ENCODE measurements at places on chromosomes 3 and 15. TPM values are rescaled to one million over a fixed set of nuclear protein-coding genes. Genes with fewer than 3 reads are reported as not detected.

Gene CLDN18
- total RNA-seq, result not detected

Gene ISY1
- total RNA-seq, result 59.4 TPM

Gene SIN3A
- 44.5 TPM for total RNA-seq

Gene PLSCR1
- 78.7 TPM for total RNA-seq

Gene DPPA4
- total RNA-seq, result not detected

Gene GPR62
- total RNA-seq, result 0.15 TPM

Gene ARPIN
- 18.7 TPM for total RNA-seq

Gene ALPK3
- total RNA-seq, result 36.2 TPM

Gene GP9
- total RNA-seq, result not detected

Gene CKMT1A
- not detected for total RNA-seq

Gene PTPRG
- 37.5 TPM for total RNA-seq

GRCh38 chr3:38509732-38510131 lies 13.6 kb downstream of the EXOG start:
- H3K36me3 ChIP-seq, result no peaks in the 10 kb centered on the region
- H3K27ac ChIP-seq, result no peak overlapping the region
- no peaks in the 10 kb centered on the region for H3K27me3 ChIP-seq
- DNase-seq, result no peak
- H3K4me1 ChIP-seq, result no peaks in the 10 kb centered on the region

- DNase-seq, result peak; percentile 96
- H3K36me3 ChIP-seq, result no peaks in the 10 kb centered on the region
- peaks cover 24% of the 10 kb centered on the region for H3K4me1 ChIP-seq
- H3K4me3 ChIP-seq, result no peak overlapping the region
These were observed 71.5 kb upstream of the PLXNA1 start for GRCh38 chr3:126911162-126912026.

- no peak within 1 kb of the TSS for H3K27ac ChIP-seq
- peak; percentile 75 for DNase-seq
- H3K36me3 ChIP-seq, result no peaks in the 10 kb centered on the region
- no peaks in the 10 kb centered on the region for H3K27me3 ChIP-seq
These were observed at the start of gene IL12A for GRCh38 chr3:159988617-159989271. Gene IL12A (plus strand): TSS chr3:159988835.

- no peaks in the 10 kb centered on the region for H3K36me3 ChIP-seq
- peaks cover 19% of the 10 kb centered on the region for H3K4me1 ChIP-seq
These were observed 325.0 kb downstream of the RBMS3 start for GRCh38 chr3:29605845-29606244.

GRCh38 chr15:25058080-25058785 lies 103.4 kb downstream of the SNRPN start:
- H3K27ac ChIP-seq, result no peak overlapping the region
- H3K4me1 ChIP-seq, result no peaks in the 10 kb centered on the region
- H3K4me3 ChIP-seq, result no peak overlapping the region
- no peaks in the 10 kb centered on the region for H3K27me3 ChIP-seq
- peaks cover 73% of the 10 kb centered on the region for H3K36me3 ChIP-seq
- no peak for DNase-seq

GRCh38 chr15:67542420-67543347 lies at the start of gene MAP2K5:
Gene MAP2K5 (plus strand): TSS chr15:67542703. CDS start chr15:67543336, 633 bp downstream.
- no peaks in the 10 kb centered on the region for H3K27me3 ChIP-seq
- DNase-seq, result peak; percentile 77
- H3K4me3 ChIP-seq, result peak within 1 kb of the TSS; percentile 96
- peaks cover 8% of the 10 kb centered on the region for H3K4me1 ChIP-seq

GRCh38 chr3:138367911-138368310 lies 19.5 kb downstream of the MRAS start:
- no peak overlapping the region for H3K27ac ChIP-seq
- DNase-seq, result no peak
- H3K4me3 ChIP-seq, result no peak overlapping the region
- no peaks in the 10 kb centered on the region for H3K4me1 ChIP-seq
- no peaks in the 10 kb centered on the region for H3K36me3 ChIP-seq

DNA sequence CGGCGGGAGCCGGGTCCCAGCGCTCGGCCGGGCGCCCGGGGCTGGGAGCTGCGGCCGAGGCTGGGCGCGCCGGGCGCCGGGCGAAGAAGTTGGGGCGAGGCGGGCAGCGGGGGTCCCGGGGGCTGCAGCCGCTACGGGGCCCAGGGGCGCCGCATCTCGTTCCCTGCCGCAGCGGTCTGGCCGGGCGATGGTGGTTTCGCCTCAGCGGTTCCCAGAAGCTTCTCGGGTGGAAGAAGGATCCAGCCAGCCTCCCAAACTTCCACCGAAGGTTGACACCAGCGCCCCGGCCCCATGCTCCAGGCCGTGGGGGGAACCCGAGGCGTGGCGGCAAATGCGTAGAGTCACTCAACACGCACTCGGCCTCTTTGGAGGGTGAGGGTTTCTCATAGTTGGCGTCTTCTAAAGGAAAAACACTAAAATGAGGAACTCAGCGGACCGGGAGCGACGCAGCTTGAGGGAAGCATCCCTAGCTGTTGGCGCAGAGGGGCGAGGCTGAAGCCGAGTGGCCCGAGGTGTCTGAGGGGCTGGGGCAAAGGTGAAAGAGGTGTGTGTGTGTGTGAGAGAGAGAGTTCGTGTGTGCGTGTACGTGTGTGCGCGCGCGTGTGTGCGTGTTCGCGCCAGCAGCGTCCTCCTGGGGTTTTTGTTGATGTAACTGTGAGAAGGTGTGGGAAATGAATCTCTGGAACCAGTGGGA lies 940 bp downstream of the BOC start:
- peak overlapping the region; percentile 53 for H3K4me3 ChIP-seq
- H3K36me3 ChIP-seq, result no peaks in the 10 kb centered on the region
- DNase-seq, result peak; percentile 16
- no peaks in the 10 kb centered on the region for H3K4me1 ChIP-seq
- peaks cover 53% of the 10 kb centered on the region for H3K27me3 ChIP-seq
- no peak overlapping the region for H3K27ac ChIP-seq

GRCh38 chr15:93168910-93169309 lies 79.9 kb upstream of the RGMA start:
- H3K36me3 ChIP-seq, result no peaks in the 10 kb centered on the region
- H3K27ac ChIP-seq, result no peak overlapping the region
- no peak overlapping the region for H3K4me3 ChIP-seq

DNA sequence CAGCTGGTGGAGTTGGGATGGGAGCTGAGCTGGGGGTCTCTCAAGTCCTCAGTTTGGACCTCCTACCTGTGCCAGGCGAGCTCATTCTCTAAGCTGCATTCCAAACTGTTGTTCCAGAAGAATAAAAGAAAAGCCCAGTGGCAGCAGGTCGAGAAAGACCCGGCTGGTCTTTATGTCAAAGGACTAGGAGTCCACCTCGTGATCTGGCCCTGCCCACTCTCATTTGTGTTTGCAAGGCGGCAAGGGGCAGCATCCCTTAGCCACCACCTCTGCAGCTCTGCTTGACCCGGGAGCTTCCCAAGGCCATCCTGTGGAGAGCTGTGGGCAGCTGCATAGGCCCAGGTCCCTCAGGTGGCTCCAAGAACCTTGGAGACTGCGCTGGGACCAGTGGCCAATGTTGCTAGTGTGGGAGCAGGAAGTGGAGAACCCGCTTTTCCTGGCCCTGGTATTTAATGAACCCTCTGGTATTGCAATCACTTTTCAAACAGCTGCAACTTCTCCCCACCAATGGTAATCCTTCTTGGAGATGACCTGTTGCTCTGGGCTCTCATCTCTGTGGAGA lies 30.9 kb downstream of the KY start:
- no peak overlapping the region for H3K4me3 ChIP-seq
- no peaks in the 10 kb centered on the region for H3K4me1 ChIP-seq
- no peak overlapping the region for H3K27ac ChIP-seq

DNA sequence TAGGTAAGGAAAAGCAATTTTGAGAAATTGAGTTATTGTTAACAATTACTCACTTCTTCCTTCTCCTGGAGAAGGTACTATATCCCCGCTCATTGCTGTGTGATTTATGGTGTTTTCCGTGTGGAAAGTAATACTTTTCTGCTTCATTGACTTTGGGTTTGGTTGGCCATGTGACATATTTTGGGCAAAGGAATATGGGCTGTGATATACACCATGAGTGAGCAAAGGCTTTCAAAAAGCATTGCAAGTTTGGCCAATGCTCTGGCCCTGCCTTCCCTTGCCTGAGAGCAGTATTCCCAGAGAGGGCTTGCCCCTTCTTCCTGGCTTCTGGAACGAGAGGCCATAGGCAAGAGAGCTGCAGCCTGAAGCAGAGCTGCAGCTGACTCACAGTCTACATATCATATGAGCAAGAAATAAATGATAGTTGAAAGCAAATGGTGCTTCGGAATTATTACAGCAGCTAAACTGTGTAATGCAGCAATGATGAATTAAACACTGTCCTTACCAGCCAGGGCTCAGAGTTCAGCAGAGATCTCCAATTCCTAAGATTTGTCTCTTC lies 216.8 kb upstream of the CD96 start:
- H3K4me1 ChIP-seq, result no peaks in the 10 kb centered on the region
- H3K27ac ChIP-seq, result no peak overlapping the region
- H3K36me3 ChIP-seq, result no peaks in the 10 kb centered on the region
- no peak overlapping the region for H3K4me3 ChIP-seq

- DNase-seq, result no peak
- no peak overlapping the region for H3K4me3 ChIP-seq
- no peaks in the 10 kb centered on the region for H3K4me1 ChIP-seq
These were observed 27.0 kb downstream of the VIPR1 start for GRCh38 chr3:42529468-42529867.

DNA sequence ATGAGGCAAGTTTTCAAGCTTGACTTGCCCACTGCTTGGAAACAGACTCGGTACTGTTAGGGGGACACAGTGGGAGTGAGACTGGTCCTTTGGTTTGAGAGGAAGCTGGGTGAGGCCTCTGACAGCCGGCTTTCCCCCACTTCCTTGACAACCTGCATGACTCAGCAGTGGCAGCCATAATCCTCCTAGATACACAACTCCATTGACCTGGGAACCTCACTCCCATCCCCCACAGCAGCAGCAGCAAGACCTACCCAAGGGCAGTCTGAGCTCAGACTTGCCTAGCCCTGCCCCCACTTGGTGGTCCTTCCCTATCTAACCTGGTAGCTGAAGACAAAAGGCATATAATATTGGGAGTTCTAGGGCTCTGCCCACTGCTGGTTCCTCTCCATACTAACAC lies 1043.5 kb upstream of the ALCAM start:
- H3K4me3 ChIP-seq, result no peak overlapping the region
- no peaks in the 10 kb centered on the region for H3K27me3 ChIP-seq
- no peaks in the 10 kb centered on the region for H3K36me3 ChIP-seq
- no peak for DNase-seq
- H3K27ac ChIP-seq, result no peak overlapping the region

DNA sequence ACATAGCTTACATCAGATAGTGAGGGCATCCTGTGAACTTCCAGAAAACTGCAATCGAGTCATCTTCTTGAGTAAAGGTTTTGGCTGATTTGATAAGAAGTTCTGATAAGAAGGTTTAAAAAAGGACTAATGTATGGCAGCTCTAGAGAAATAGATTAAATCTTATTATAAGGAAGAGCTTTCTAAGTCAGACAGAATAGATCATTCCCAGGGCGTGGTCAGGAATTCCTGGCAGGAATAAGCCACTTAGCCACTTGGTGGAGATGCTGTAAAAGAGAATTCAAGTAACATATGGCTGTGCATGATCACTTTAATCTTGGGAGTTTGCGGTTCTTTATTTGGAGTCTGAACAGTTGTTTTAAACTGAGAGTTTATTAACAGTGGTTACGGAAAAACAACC lies 17.4 kb downstream of the PGBD4 start:
- DNase-seq, result no peak
- H3K27me3 ChIP-seq, result no peaks in the 10 kb centered on the region
- peaks cover 16% of the 10 kb centered on the region for H3K4me1 ChIP-seq
- no peaks in the 10 kb centered on the region for H3K36me3 ChIP-seq
- H3K4me3 ChIP-seq, result no peak overlapping the region

DNA sequence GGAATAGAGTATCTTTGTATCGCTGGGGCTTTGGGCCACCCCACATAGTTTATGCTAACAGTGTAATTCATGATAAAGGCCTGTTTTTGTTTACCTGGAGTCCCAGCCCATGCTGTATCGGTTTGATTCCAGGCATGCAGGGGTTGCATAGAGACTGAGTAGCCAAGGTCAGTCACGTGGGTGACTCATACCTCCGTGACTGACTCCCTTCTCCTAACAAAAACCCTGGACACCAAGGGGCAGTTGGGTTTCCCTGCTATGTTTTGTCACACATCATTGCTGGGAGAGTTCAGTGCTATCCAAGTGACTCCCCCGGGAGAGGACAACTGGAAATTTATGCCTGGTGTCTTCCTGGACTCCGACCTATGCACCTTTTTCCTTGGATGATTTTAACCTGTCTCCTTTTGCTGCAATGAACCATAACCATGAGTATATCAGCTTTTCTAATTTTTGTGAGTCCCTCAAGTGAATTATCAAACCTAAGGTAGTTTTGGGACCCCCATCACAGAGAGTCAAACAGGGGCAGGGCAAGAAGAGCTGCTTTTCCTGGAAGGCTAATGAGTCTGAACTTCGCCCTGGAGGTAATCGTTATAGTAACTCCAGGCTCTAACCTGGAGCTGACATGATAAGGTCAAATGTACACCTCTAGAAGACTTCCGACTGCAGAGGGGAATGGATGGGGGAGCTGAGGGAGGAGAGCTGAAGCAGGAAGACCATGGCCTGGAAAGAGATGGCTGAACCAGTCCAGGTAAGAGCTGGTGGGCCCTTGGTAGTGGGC lies 57.0 kb downstream of the SRGAP3 start:
- no peak overlapping the region for H3K4me3 ChIP-seq
- no peak for DNase-seq
- no peak overlapping the region for H3K27ac ChIP-seq
- peaks cover 1% of the 10 kb centered on the region for H3K27me3 ChIP-seq
- no peaks in the 10 kb centered on the region for H3K36me3 ChIP-seq

GRCh38 chr3:32603064-32603463 lies 32.4 kb upstream of the DYNC1LI1 start:
- no peaks in the 10 kb centered on the region for H3K4me1 ChIP-seq
- no peak overlapping the region for H3K4me3 ChIP-seq
- peaks cover 6% of the 10 kb centered on the region for H3K27me3 ChIP-seq
- no peak overlapping the region for H3K27ac ChIP-seq

DNA sequence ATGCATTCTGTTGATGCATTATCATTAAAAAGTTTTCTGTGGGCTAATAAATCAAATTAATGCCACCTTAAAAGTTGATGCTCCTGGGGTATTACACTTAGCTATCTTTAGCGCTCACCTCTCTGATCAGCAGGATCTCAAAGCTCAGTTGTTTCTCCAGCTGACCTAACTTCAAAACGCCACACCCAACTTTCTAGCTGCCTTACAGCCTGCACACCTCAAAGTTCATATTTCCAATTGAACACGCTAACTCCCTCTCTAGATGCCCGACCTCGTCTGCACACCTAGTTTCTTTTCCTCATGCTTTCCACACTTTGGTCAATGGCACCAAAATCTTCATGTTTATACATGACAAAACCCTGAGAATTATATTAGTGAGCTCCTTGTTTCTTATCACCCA lies 98.2 kb upstream of the AGTR1 start:
- H3K27ac ChIP-seq, result no peak overlapping the region
- no peaks in the 10 kb centered on the region for H3K36me3 ChIP-seq
- no peaks in the 10 kb centered on the region for H3K27me3 ChIP-seq
- no peak for DNase-seq
- no peak overlapping the region for H3K4me3 ChIP-seq
